Femur (tissue), 1 donor: ENCODE measurements at places on chromosomes 16 and 17.

DNA sequence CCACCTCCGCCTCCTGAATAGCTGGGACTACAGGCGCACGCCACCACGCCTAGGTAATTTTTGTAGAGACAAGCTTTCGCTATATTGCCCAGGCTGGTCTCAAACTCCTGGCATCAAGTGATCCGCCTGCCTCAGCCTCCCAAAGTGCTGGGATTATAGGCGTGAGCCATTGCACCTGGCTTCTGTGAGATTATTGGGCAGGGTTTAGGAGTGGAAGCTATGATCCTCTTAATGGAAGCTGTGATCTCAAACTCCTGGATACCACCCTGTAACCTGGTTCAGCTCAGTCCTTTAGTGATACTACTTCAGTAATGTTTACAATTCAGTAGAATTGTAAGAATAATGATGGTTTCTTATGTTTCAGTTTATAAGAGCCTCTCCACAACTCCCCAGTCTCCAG lies 14.1 kb downstream of the NFE2L1 start:
- DNase-seq = no peak

DNA sequence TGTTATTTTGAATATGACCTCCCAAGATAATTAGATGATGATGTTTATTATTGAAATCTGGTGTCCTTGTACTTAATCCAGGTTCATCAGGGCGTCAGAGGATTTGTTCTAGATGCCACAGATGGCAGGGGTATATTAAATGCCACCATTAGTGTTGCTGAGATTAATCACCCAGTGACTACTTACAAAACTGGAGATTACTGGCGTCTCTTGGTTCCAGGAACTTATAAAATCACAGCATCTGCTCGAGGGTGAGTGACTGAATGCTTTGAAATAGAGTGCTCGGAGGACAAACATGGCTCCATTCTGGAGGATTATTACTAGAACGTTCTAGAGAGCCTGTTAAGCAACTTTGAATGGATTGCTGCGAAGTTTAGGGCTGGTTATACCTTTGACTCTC lies 33.5 kb upstream of the GOSR1 start:
- no peak for DNase-seq

GRCh38 chr17:76672270-76672851 lies 28.8 kb upstream of the ST6GALNAC1 start:
- DNase-seq = no peak

- no peak for DNase-seq
Observed at GRCh38 chr16:54862529-54862928, 68.1 kb upstream of the IRX5 start.
